ENCODE measurements at places on chromosomes 4 and X.

DNA sequence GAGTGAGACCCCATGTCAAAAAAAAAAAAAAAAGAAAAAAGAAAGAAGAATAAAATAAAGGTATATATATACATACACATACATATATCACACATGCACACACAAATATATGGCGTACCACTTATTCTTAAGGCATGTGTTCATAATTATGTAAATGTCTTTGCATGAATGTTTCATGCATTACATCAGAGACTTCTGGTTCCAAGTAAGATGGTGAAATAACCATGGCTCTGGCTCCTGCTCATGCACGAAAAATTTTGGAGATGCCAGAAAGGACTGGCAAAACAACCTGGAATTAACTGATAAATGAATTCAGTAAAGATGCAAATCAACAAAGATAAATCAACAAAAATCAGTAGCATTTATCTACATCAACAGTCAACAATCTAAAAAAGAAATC, 19.7 kb upstream of the FHIP1A start:
- DNase-seq: no peak

GRCh38 chr4:185040523-185040922, 22.2 kb downstream of the HELT start:
- no peak for DNase-seq

DNA sequence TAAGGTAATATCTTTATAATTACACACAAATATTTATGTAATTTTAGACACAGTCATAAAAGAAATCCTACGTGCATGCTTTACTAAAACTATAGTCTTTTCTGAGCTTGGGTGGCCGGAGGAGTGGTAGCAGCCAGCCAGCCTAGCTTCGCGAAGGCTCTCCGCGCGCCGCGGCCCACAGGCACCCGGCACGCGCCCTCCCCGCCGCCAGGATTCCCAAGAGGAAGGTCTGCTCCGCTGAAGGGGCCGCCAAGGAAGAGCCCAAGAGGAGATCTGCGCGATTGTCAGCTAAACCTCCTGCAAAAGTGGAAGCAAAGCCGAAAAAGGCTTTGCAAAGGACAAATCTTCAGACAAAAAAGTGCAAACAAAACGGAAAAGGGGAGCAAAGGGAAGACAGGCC, 8.7 kb upstream of the PJA1 start:
- no peak for DNase-seq

- DNase-seq: no peak
Measured at GRCh38 chr4:140091305-140091704, 62.7 kb downstream of the MAML3 start.

DNA sequence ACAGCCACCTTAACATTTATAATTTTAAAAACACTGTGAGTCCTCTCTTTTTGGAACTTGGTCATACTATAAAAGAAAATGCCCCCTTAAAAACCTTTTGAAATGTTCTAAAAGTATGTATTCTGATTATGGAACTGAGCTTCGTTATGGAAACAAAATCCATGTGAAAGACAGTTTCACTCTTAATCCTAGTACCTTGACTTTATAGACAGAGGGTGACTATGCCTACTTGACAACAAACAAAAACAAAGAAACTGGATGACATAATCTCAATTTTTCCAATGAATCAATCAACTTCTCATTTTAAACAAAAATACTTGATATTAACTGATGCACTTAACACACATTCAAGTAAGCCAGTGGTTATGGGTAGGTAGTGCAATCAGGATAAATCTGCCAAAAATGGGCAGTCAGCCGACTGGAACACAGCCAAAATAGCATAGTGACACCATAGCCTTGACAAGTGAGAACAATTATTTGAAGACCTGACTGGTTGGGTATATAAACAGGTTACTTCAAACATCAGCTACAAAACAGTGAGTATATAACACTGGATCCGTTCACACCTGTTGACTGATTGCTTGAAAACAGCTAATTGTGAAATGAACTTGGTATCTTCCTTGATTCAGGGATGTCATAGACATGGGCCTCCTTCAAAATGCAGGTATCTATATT, 265.5 kb downstream of the PPP3CA start:
- DNase-seq: no peak

- DNase-seq: no peak
Measured at GRCh38 chr4:182832352-182833120, 84.7 kb downstream of the DCTD start.

DNA sequence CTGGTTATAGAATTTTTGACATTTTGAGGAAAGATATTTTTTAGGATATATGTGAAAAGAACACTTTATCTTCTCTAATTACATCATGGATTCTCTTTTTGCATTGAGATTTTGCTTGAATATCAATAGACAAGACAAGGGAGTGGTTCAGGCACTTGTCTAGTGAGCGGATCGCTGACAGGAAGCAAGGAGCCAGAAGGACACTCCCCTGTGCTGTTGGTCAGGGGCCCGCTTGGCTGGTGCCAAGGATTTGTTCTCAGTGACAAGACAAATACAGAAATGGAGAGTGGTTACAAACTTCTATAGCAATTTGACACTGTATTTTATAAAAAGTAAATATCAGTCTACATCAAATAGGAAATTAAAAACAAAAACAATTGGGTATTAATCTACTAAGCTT, 60.0 kb downstream of the SLC9B1 start:
- no peak for DNase-seq

GRCh38 chr4:47873877-47874541, 36.1 kb upstream of the CORIN start:
- no peak for DNase-seq

GRCh38 chrX:132330156-132330729, 111.0 kb upstream of the RAP2C start:
- no peak for DNase-seq

GRCh38 chrX:123698979-123699520, 33.8 kb downstream of the THOC2 start:
- no peak for DNase-seq
